ENCODE measurements at places on chromosomes 2 and 18. TPM values are rescaled to one million over a fixed set of nuclear protein-coding genes. Genes with fewer than 3 reads are reported as not detected.

The PIEZO2 gene
- 0.32 TPM for total RNA-seq

The CD302 gene
- total RNA-seq: 0.42 TPM

The CCBE1 gene
- 1.8 TPM for total RNA-seq

The SGPP2 gene
- total RNA-seq: 24.6 TPM

The UNC50 gene
- total RNA-seq: 37.9 TPM

The FTCDNL1 gene
- 3.2 TPM for total RNA-seq

The ACADL gene
- total RNA-seq: 0.45 TPM

The RGPD8 gene
- total RNA-seq: 17.0 TPM

The LRP2 gene
- 1.5 TPM for total RNA-seq

The CFC1 gene
- 48.4 TPM for total RNA-seq

The CLEC4F gene
- not detected for total RNA-seq

The KCNG2 gene
- total RNA-seq: not detected

The NT5C1B gene
- not detected for total RNA-seq

The POTEJ gene
- 1.1 TPM for total RNA-seq

The ITGA4 gene
- total RNA-seq: 0.28 TPM

The ANKRD44 gene
- total RNA-seq: 3.5 TPM

The RAB6C gene
- total RNA-seq: not detected

The STRN gene
- 16.3 TPM for total RNA-seq

The TRPM8 gene
- 0.83 TPM for total RNA-seq

The CEP68 gene
- 17.2 TPM for total RNA-seq

The CENPA gene
- 1.9 TPM for total RNA-seq

The CPLX4 gene
- total RNA-seq: not detected

The TM4SF20 gene
- not detected for total RNA-seq

The TUBB8B gene
- total RNA-seq: not detected

The TMEM247 gene
- total RNA-seq: not detected

The RPRM gene
- not detected for total RNA-seq

The YES1 gene
- 96.0 TPM for total RNA-seq

The HOXD13 gene
- not detected for total RNA-seq

The GALR1 gene
- total RNA-seq: not detected

The CXCR1 gene
- not detected for total RNA-seq

The KATNAL2 gene
- total RNA-seq: 4.8 TPM

The RFX8 gene
- not detected for total RNA-seq

The ARHGAP25 gene
- 3.0 TPM for total RNA-seq

The MATN3 gene
- total RNA-seq: 1.3 TPM
